ENCODE measurements at places on chromosomes 2 and 18. TPM values are rescaled to one million over a fixed set of nuclear protein-coding genes. Genes with fewer than 3 reads are reported as not detected.

GRCh38 chr2:23627236-23628009 is 242.4 kb downstream of the KLHL29 start:
- no peak for DNase-seq

GRCh38 chr2:73172963-73173362 is 29.4 kb upstream of the NOTO start:
- DNase-seq: no peak

GRCh38 chr2:71358931-71359671 is 27.5 kb downstream of the ZNF638 start:
- DNase-seq: no peak

DNA sequence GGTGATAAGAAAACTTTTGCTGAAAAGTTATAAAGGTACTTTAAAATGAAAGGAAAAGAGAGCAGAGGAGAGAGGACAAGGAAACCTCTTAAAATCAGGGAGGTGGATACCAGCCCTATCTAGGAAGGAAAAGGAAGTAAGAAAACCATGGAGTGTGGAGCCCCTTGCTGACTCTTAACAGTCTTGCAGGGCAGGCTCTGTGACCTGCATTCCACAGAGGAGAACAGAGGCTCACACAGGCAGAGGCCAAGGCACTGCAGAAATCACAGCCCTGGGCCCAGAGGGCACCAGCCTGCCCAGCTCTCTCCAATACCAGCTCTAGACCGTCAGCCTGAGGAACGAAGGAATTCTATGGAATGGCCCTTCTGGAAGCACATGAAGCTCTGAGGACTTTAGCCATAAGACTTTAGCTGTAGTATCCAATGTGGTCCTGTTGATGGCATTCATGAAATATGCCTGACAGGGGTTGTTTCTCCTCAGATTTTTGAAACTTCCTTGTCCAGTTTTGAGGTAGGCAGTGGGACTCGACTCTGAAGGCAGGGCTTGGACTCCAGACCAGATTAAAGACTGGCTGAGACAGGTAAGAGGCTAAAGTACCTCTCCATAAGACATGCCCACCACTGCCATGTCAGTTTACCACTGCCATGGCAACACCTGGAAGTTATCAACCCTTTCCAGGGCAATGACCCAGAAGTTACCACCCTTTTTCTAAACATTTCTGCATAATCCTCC is 216.3 kb downstream of the ANAPC1 start:
- no peak for DNase-seq

- no peak for DNase-seq
These were observed 10.2 kb downstream of the TSHZ1 start for GRCh38 chr18:75220551-75221355.

- peak; percentile 14 for DNase-seq
These were observed 186.3 kb downstream of the TCF4 start for GRCh38 chr18:55401638-55402191.

- no peak for DNase-seq
These were observed 34.5 kb downstream of the MTERF4 start for GRCh38 chr2:241067501-241068135.

DNA sequence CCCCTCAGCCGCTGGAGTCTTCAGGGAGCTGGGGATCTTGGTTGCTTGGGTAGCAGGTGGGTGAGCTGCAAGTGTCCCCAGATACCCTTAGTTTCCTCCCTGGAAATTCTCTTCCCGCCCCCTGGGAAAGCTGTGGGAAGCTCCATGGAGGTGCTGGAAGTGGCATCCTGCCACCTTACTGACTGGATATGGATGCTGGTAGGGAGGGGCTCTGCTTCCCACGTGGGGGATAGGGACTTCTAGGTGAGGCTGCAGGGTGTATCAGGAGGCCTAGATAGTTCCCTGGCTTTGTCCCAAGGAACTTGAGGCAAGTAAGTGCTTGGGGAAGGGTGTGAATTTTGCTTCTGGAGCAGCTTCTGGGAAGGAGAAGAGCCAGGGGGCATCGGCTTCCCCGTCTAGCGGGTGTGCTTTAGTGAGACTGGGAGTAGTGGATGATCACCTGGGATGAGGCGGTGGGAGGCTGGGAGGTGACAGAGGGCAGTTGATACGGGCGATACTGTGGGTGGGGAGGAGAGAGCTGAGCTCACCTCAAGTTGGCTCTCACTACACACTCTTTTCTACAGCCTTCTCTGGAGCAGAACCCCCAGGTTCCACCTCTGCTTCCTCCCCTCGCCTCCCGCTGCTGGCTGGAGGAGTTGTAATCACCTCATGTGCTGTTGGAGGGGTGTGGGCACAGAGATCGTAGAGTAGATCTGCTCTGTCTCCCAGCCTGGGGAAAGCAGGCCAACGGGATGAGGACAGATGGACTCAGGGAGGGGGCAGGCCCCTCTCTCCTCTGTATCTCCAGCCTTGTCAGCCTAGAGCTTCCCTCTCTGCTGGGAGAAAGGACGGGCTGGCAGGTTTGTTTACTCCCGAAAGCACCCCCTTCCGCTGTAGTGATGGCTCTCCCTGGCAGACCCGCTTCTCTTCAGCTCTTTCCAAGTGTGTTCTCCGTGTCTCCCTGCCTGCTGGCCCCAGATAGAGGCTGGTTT is 19.8 kb downstream of the TET3 start:
- no peak for DNase-seq

- no peak for DNase-seq
These were observed 219.8 kb downstream of the ATAD2B start for GRCh38 chr2:23707096-23707495.

- no peak for DNase-seq
These were observed 167.7 kb downstream of the ZFP36L2 start for GRCh38 chr2:43058726-43059110.

- DNase-seq: no peak
These were observed 70.8 kb downstream of the TMEM200C start for GRCh38 chr18:5824370-5824984.

DNA sequence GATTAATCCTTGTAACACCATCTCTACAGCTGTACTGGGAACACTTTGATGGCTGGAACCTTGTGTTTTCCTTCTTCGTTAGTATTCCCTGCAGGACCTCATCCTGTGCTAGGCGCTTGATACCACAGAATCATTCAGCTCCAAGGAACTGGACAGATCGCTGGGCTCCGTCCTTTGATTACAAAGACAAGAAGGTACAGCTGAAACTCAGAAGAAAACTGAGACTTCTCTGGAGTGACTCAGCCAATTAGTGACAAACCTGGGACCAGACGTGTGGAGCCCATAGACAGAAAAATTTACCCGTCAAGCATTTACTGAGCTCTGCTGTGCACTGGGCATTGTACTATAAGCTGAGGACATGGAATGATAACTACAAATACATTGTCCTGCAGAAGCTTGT is 67.3 kb downstream of the NCKAP5 start:
- no peak for DNase-seq

- no peak for DNase-seq
These were observed 25.4 kb downstream of the SH3YL1 start for GRCh38 chr2:238431-238830.

GRCh38 chr2:198916548-198917080 is 541.1 kb downstream of the SATB2 start:
- DNase-seq: no peak

DNA sequence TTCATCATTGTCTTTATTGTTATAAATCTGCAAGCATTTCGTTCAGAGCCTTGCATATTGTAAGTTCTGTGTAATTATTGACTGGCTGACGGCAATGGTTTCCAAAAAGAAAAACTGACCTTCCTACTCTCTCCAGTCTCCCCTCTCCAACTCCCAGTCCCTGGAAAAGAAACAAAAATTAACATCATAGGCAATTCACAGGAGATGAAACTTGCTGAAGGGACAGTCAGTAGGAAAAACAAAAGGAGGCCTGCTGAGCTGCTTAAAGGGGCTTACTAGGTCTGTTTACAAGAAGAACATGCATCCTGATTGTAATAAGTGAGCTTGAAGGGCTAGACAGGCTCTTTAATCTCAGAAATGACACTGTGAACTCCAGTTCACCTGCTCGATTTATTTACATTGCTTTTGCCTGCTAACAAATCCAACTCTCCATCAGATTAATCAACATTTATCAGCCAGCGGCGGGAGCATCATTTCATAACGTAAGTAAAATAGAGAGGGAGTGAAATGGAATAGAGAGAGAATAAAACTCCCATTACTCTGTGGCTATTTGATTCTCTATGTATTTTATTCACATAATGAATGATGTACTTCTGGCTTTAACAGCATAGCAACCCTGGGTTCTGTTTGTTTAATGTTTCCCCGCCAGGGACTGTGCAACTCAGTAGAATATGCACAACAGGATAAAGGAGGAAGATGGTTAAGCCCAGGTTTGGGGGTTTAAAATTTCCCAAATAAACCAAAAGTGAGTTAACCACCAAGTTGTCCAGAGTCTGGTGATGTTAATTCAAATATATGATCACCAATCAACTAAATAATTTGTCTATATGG is 256.7 kb upstream of the SETBP1 start:
- no peak for DNase-seq

DNA sequence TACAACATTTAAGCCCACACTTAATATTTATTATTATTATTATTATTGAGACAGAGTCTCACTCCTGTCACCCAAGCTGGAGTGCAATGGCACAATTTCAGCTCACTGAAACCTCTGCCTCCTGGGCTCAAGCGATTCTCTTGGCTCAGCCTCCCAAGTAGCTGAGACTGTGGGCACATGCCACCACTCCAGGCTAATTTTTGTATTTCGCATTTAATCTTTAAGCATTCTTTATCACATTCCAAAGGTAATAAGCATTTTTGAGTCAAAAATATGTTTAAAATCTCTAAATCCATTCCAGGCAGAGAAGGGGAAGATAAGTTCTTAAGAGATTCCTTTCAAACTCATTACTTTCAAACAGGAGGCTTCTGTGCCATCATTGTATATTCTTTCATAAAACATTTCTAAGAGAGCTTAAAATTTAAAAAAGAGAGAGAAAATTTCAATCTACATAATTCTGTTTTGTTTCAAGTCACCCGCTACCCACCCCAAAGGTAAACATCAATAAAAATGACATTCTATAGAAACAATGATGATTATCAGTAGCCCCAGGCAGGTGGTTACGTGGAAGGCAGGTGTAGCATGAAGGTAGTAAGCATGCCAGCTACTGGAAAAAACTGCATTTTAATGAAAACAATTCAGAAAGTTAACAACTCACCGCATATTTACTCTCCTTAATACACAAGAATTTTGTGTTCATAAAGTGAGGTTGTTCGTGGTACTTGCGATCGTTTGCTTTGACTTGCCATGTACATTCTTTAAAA is 84.4 kb upstream of the NARS1 start:
- no peak for DNase-seq

GRCh38 chr2:20365249-20365817 is 14.7 kb upstream of the PUM2 start:
- no peak for DNase-seq

DNA sequence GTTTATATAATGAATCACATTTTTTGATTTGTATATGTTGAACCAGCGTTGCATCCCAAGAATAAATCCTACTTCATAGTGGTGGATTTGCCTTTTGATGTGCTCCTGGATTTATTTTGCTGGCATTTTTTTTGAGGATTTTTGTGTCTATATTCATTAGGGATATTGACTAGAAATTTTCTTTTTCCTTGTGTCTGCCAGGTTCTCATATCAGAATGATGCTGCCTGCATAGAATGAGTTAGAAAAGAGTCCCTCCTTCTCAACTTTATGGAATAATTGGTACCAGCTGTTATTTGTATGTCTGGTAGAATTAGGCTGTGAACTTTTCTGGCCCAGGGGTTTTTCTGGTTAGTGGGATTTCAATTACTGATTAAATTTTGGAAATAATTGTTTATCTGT is 457.4 kb upstream of the DSEL start:
- no peak for DNase-seq

GRCh38 chr2:235659767-235660322 is 166.0 kb downstream of the AGAP1 start:
- DNase-seq: no peak

DNA sequence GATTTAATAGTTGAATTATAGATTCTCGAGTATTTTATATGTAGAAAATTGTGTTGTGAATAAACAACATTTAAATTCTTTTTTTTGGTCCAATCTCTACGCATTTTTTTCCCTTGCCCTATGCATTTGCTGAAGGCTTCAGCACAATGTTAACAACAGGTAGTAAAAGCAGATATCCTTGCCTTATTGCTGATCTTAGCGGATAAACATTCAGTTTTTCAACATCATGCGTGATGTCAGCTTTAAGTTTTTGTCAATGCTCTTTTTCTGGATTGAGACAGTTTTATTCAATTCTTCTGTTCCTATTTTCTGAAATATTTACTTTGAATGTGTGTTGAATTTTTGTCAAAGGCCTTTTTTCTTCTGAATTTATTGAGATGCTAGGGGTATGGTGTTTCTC is 11.6 kb upstream of the OR6B3 start:
- DNase-seq: no peak

DNA sequence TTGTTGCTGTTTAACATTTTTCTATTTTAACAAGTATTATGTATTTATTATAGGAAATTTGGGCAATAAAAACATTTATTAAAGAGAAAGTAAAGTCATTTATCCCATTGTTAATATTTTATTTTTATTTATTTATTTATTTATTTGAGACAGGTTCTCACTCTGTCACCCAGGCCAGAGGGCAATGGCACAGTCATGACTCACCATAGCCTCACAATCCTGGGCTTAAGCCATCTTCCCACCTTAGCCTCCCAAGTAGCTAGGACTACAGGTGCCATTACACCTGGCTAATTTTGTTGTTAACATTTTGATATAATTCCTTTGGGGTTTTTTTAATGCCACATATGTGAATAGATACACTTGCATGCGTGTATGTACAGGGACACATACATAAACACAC is 165.9 kb upstream of the STON1 start:
- DNase-seq: no peak

DNA sequence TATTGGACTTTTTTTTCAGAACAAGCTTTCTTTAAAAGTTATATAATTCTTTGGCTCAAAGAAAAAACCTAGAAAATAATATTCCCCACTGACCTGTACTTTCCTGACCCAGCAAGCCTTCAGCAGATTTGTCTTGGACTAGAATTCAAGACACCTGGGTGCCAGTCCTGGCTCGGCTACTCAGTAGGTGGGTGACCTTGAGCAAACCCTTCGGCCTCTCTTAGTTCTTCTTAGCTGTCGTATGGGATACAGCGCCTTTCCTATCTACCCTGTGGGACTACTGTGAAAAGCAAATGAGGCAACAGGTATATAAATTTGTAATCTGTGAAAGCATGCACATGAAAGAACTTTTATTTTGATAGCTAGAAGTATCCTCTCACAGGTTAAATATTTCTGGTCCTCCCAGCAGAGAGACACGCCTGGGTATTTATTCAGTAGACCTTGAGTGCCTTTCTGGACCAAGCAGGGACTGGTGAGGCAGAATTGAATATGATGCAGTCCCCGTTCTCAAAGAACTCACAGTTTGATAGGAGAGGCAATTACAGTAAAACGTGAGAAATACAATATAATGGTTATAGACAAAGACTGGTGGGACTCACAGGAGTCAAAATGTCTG is 69.4 kb upstream of the EPAS1 start:
- DNase-seq: no peak

DNA sequence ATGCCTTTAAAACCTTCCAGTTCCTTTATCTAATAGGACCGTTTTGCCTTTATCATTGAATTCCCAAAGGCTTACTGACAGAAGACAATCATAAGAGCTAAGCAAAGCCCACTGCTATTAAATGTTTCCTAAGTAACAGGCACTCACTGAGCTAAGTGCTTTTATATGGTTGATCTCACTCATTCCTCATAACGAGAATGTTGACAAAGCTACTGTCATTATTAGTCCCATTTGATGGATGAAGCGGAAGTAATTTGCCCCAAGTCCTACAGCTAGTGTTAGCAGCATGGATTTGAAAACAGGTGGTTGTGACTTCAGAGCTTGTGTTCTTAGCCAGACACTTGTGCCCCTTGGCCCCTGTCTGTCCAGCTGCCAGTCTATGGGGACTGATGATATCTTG is 134.8 kb upstream of the SERPINE2 start:
- DNase-seq: no peak

The GAREM2 gene
- 12.1 TPM for total RNA-seq

The LINC00305 gene
- total RNA-seq: 1.6 TPM

The FAHD2A gene
- 28.8 TPM for total RNA-seq
